ENCODE measurements at places on chromosomes 1 and 21.

DNA sequence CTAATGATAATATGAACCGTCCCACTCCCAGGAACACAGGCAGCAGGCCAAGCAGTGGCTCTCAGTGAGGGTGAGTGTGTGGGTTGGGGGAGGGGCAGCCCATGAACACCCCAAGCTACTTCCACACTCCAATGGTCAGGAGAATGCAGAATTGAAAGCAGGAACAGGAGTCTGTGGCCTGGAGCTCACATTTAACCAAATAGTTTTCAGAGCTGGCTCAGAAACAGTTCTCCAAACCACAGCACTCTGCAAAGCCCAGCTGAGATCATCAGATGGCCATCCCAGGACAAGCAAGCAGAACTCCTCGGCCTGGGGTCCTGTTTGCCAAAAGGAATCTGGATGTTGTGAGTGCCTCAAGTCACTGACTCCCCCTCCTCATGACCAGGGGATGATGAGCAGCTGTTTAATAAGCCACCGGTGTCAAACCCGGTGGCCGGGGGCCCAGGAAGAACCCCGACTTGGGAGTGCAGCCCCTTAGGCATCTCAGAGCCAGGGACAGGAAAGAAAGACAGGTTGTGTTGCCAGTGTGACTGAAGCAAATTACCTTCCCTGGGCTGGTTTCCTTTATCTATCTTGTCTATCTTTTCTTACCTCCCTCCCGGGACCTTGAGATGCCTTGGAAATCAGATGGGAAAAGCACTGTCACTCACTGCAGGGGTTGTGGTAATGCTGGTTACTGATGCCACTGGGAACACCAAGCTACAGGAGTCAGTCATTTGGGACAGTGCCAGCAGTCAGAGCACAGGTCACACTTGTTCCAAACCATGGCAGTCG, 20.4 kb downstream of the DEGS1 start:
- DNase-seq = no peak

DNA sequence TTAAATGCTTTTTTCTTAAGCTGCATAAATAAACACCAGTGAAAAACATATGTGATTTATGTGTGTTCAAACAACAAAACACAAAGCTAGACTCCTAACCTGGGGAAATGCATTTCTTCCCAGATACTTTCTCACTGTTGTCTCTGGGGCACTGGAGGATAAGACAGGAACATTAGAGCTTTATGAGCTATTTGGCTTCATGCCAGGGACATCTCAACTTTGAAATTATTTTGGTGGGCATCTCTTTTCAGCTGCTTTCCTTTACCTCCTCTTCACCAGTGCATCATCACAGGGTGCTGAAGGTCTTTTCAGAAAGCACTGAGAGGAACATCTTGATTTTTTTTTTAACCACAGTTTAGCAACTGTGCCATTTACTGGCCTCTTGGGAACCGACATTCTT, 212.9 kb downstream of the DNM3 start:
- no peak for DNase-seq

- DNase-seq = peak; percentile 16
Measured at GRCh38 chr21:34023691-34024373, 49.5 kb upstream of the MRPS6 start.

DNA sequence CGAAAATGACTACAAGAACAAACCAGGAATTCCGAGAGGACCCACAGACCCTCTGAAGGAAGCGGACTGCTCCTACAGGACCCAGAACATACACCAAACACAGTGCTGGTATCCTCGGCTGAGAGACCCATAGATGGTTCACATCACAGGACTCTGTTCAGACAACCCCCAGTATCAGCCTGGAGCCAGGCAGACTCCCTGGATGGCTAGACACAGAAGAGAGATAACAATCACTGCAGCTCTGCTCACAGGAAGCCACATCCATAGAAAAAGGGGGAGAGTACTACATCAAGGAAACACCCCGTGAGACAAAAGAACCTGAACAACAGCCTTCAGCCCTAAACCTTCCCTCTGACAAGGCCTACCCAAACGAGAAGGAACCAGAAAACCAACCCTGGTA, 434.0 kb upstream of the NR5A2 start:
- no peak for DNase-seq

DNA sequence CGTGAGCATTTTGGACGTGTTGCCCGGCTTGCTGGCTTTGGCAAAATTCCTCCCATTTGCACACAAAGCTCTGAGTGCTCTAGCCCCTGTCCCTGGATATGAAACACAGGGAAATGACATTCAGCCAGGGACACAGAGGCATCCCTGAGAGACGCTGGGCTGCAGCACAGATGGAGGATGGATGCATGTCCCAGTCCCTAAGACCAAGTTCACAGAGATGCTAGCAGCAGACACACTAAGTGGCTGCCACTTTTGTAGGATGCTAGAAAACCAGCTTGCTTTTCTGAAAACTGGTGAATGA, 12.5 kb downstream of the ACTRT2 start:
- DNase-seq = no peak

DNA sequence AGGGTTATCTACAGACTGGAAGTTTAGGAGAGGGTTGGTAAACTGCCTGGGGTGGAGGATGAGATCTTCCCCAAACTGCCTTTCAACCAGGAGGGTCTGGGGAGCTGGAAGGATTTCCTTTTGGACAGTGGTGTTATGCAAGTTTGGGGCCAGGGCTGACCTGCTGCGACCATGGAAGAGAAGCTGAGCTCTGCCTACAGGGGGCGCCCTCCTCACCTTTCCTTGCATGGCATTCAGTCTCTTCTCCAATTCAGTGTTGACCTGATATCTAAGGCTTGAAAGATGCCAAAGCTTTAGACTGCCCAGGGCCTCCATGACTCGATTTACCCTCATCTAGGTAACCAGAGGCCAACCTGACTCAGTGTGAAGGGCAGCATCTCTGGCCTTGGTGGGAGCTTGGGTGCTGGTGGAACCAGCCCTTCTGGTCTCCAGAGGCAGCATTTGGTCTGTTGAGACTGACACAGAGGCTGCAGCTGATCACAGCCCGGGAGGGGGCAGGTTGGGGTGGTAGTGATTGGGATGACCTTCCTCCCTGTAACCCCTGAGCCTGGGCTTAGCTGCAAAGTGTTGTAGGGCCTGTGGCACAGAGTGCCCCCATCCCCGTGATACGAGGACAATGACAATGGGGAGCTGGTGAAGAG, 170.0 kb downstream of the GRIK3 start:
- peak; percentile 56 for DNase-seq

Measured in activated CD8-positive, alpha-beta T cell treated with anti-CD3 and anti-CD28 coated beads for 36 hours (primary cell).